ENCODE measurements at places on chromosomes 5 and 9.

GRCh38 chr5:3858524-3858923 is 262.9 kb downstream of the IRX1 start:
- no peak for DNase-seq

DNA sequence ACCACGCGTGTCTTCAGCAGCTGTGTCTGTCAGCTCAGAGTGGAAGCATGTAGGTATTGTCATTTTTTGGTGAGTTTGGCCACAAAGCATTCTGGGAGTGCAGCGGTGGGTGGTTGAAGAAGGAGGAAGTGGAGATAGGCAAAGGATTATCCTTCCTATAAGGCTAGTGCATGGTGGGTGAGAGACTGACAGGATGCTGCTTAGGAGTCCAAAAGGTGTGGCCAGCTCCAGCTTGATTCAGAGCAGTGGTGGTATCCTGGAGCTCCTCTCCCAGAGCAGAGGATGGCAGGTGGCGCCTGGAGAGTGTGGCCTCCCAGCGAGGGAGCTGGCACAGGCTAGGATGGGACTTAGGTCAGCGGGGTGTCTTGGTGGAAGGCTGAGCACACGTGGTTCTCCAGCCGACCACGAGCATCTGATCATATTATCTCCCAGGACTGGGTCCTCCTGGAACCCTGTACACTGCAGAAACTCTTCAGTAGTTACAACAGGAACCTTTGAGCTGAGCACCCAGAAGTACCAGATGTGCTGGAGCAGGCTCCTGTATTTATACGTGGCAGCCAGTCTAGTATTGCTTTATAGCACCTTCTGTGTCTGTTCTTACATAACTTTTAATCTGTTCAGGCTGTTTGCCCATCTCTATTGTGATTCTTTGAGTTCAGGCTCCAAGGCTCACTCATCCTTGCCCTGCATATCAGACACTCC is 29.6 kb downstream of the MAML1 start:
- no peak for DNase-seq

GRCh38 chr5:117207088-117207668 is 632.6 kb upstream of the SEMA6A start:
- no peak for DNase-seq

- DNase-seq, result no peak
Measured at GRCh38 chr5:141615991-141616720, 2.6 kb downstream of the DIAPH1 start.

DNA sequence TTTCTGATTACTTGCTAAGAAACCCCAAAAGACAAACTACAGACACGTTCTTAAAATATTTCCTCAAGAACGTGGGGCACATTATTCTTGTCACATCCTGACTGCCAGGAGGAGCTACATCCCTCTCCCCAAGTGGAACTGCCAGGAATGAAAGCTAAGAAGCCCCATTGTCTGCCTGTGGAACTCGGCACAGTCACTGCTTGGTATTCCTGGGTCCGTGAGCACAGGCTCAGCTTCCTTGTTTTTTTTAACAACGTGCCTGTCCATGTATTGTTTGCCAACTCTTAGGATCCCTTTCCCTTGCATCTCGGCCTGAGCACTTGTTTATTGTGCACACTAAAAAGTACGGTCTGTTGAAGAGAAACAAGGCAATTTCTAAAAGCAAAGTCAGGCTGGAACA is 47.0 kb upstream of the SELENOP start:
- DNase-seq, result no peak

DNA sequence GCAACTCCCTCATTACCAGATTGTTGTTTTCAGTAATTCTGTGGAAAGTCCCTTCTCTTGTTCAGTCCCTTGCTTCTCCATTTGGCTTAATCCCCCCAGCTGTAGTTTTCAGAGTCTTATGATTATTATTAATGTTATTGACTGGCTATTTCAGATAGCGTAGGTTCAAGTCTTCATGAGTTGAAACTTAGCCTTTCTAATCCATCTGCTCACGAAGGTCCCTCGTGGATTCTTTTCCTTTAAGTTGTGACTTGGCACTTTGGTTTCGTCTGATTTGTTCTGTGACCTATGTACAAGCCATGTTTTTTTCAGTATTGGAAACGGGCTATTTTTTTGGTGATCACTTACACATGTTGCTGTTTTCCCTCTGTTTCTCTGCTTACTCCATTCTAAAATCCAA is 260.3 kb downstream of the TMEM167A start:
- DNase-seq, result no peak

DNA sequence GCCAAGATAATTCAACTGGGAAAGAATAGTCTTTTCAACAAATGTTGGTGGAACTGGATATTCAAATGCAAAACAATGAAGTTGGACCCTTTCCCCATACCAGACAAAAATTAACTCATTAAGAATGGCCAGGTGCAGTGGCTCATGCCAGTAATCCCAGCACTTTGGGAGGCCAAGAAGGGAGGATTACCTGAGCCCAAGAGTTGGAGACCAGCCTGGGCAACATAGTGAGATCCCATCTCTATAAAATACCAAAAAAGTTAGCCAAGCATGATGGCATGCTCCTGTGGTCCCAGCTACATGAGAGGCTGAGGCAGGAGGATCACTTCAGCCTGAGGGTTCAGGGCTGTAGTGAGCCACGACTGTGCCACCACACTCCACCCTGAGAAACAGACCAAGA is 24.2 kb downstream of the SERINC5 start:
- no peak for DNase-seq

GRCh38 chr5:176837707-176838115 is 27.4 kb downstream of the UNC5A start:
- DNase-seq, result peak; percentile 77

- DNase-seq, result no peak
Measured at GRCh38 chr9:112772551-112772950, 22.0 kb downstream of the SNX30 start.

GRCh38 chr5:122315521-122315920 is 3.5 kb downstream of the SNCAIP start:
- no peak for DNase-seq

GRCh38 chr5:145975361-145976066 is 39.1 kb downstream of the SH3RF2 start:
- peak; percentile 22 for DNase-seq

GRCh38 chr9:126915281-126915816 is 767 bp downstream of the RALGPS1 start:
- no peak for DNase-seq

DNA sequence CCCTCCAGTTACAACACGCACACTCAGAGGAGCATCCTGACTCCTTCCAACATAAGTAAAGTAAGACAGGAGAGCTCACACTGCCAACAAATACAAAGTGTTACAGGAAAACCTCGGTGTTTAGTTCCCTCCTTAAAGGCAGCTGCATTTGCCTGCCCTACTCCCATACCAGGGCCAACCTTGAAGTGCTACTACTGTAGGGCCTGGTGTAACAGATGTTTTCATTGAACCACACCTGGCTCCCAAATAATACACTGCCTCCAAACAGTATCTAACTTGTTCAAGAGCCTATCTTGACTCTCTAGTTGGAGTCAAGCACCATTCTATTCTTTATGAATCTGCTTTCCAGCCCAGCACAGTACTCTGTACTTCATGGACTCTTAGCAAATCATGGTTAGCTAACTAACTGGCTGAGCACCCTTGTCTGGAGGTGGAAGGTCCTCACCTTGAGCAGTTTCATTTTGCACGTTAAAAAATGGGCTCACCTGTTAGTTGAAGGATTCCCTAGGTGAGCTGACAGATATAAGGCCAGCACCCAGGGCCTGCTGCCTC is 34.6 kb downstream of the TTC39B start:
- no peak for DNase-seq

- no peak for DNase-seq
Measured at GRCh38 chr9:117303643-117304230, 111.1 kb downstream of the ASTN2 start.

GRCh38 chr9:131616983-131617604 is 71.8 kb downstream of the PRRT1B start:
- DNase-seq, result no peak

- DNase-seq, result peak; percentile 75
Measured at GRCh38 chr9:38046661-38047300, 22.2 kb downstream of the SHB start.

DNA sequence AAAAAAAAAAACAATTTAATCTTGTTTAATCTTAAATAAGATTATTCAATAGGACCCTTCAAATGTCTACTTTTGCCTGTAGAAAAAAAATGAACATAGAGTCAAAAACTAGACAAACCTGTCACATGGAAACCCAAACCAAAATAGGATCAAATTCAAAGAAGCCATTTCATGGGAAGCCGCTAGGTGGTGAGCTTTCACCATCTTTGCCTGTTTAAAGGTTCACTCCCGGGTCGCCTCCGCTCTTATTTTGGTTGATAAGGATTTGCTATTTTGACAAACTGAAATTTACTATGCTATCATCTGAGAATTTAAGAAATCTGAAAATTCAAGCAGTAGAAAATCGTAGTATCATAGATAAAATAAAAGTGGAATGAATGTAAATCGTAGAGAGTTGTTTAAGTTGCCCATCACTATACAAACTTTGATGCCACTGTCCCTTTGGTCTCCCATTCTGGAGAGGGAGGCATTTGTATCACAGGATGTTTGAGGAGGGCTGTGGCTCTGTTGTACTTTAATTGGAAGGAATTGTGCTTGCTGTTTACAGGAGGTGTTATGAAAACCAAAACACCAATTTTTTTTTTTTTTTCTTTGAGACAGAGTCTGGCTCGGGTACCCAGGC is 43.5 kb upstream of the DNAH5 start:
- DNase-seq, result peak; percentile 59

GRCh38 chr5:105882956-105883481 is 1787.7 kb downstream of the EFNA5 start:
- no peak for DNase-seq

DNA sequence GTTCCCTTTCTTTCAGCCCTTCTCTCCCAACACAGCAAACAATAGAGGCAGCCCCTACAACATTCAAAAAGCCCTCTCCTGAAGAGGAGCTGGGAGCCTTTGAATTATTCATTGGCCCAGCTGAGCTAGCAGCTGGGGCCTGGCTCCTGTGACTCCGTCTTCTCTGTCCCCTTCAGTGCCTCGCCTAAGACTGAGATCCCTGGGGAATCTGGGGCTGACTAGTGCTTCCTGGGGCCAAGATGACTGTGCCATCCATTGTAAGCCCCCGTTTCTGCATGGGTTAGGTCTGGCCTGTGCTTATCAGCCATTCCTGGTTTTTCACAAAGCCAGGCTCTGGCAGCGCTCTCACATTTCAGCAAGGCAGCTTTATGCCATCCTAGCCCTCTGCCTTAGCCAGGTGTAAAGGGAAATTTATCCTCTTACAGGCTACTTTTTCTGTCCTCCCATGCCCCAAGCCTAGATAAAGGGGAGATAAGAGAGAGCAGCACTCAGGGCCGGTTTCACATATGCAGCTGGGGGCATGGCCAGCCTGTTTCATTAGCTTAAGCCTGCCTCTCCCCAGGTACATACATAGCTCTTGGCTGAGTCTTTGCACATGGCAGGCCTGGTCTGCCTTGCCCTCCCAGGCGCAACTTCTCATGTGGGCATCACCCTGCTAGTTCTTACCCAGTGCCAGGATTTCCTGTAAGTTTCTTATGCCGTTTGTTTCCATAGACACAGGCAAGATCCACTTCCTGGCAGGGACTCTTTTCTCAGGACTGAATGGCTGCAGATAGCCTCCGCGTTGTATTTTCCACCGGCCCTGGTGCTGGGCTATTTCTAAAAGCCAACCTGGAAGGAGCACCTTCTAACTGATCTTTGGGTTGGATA is 15.8 kb downstream of the PTPA start:
- no peak for DNase-seq

- no peak for DNase-seq
Measured at GRCh38 chr5:18487928-18488480, 853.7 kb downstream of the TAF11L14 start.

DNA sequence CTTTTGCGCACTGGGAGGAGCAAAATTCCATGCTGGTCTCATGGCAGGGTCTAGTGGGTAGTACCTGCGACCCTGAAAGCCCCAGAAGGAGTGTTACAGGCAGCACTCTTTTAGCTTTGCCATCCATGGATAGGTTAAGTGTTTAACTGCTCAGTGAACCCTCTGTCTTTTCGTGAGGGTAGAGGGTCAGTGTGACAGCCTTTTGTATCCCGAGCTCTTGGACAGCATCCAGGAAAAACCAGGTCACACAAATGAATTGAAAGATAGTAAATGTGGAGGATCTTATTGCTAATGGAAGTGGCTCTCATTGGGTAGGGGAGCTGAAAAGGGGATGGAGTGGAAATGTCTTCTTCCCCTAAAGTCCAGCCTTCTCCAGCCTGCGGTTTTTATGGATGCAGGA is 57.8 kb upstream of the CCDC112 start:
- no peak for DNase-seq

GRCh38 chr9:36082931-36083330 is 46.2 kb downstream of the RECK start:
- no peak for DNase-seq

DNA sequence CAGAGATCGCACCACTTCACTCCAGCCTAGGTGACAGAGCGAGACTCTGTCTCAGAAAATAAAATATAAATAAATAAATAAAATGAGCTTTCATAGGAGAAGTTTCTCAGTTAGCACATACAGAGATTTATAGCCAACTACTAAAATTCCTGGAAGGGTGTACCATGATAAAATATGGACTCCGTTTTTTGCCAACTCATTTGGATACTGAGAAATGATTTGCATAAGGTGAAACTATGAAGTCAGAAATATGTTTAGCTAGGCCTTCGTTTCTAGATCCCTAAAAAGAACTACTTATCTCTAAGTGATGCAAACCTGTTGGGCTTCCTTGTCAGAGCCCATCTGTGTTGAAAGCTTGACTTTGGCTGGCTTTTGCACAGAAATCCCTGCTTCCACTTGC is 56.9 kb upstream of the SLC1A1 start:
- no peak for DNase-seq

DNA sequence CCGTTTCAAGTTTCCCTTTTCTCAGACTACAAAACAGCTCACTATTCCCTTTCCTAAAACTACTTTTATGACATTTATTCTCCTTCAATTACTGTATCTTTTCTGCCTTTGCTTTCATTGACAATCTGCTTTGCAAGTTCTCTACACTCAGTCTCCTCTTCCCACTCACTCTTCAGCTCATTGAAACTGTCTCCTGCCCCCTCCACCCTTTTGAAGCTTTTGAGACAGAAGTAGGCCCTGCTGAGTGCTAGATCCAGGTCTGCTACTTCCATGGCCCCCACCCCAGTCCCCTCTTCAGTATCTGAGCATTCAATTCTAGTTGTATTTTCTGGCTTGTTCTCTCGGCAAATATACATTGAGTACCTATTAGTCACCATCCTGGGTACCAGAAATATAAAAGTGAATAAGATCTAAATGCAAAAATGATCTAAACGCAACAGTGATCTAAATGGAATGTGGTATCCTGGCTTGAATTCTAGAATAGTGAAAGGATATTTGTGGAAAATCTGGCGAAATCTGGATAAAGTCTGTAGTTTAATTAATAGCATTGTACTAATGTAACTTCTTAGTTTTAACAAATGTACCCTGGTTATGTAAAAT is 58.4 kb downstream of the OR2K2 start:
- DNase-seq, result no peak

DNA sequence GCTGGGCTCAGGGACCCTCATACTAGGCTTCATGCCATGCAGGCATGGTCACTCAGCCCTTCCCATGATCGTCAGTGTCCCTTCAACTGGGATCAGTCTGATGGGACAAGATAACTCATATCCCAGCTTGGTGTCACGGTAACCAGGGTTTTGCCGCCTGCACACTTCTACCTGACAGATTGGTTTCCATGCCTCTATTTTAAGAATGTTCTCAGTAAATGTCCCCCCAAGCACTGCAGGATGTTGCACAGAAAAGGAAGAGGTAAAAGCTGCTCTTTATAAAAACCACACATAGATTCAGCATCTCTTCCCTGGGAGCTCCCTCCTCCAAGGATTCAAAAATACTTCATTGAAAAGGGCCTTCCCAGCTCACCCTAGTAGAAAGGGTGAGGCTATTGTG is 56.1 kb downstream of the SLIT3 start:
- no peak for DNase-seq
